ENCODE measurements at places on chromosomes 16 and 17. TPM values are rescaled to one million over a fixed set of nuclear protein-coding genes. Genes with fewer than 3 reads are reported as not detected.

- DNase-seq: no peak
Measured at GRCh38 chr17:69560987-69561441, 146.5 kb downstream of the MAP2K6 start.

Gene WFIKKN2
- total RNA-seq: 0.42 TPM

GRCh38 chr16:50478773-50479149 lies 69.4 kb upstream of the NKD1 start:
- DNase-seq: no peak

Gene ZMYND15
- total RNA-seq: 1.2 TPM

DNA sequence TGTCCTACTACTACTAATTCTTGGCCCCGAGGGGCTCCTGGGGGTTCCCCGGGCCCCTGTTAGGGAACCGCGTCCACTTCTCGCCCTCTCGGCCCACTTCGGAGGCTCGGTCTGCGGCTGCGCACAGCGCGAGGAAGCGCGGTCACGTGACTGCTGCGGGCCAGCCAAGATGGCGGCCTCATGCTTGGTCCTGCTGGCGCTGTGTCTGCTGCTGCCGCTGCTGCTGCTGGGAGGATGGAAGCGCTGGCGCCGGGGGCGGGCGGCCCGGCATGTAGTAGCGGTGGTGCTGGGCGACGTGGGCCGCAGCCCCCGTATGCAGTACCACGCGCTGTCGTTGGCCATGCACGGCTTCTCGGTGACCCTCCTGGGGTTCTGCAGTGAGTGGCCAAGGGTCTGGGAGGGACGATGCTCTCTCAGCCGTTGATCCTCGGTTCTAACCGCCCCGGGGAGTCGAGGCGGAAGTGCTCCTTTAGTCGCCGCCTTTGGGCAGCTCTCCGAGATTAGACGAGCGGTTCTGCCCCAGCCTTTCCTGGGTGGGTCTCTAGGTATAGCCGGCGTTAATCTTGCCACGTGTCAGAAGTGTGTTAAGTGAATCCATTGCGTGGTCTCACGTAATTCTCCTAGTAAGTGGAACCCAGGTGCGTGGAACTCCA lies at the start of gene ALG1:
ALG1 (plus strand) TSS at position 163 of the 653 bp plus-strand sequence; CDS start at position 170, 7 bp downstream.
- DNase-seq: peak; percentile 98

GRCh38 chr16:89195521-89196171 lies 4.7 kb downstream of the SLC22A31 start:
- DNase-seq: peak; percentile 72

DNA sequence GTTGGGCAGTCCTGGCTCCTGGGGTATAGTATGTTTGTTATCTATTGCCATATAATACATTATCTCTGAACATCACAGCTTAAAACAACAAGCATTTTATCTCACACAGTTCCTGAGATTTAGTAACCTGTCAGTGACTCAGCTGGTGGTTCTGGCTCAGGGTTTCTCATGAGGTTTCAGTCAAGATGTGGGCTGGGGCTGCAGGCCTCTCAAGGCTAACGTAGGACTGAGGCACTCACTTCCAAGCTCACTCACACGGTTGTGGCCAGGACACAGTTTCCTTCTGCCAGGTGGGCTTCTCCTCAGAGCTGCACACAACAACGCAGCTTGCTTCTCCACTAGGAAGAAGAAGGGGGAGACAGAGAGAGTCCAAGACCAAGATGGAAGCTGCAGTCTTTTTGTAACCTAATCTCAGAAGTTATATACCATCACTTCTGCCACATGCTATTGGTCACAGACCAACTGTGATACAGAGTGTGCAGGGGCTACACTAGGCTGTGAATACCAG lies 10.3 kb upstream of the MED13 start:
- no peak for DNase-seq

Gene ZNF23
- total RNA-seq: 10.0 TPM

- DNase-seq: no peak
Measured at GRCh38 chr16:1075546-1075945, 3.0 kb downstream of the SSTR5 start.

GRCh38 chr16:83692224-83692623 lies 115.6 kb upstream of the HSBP1 start:
- no peak for DNase-seq

DNA sequence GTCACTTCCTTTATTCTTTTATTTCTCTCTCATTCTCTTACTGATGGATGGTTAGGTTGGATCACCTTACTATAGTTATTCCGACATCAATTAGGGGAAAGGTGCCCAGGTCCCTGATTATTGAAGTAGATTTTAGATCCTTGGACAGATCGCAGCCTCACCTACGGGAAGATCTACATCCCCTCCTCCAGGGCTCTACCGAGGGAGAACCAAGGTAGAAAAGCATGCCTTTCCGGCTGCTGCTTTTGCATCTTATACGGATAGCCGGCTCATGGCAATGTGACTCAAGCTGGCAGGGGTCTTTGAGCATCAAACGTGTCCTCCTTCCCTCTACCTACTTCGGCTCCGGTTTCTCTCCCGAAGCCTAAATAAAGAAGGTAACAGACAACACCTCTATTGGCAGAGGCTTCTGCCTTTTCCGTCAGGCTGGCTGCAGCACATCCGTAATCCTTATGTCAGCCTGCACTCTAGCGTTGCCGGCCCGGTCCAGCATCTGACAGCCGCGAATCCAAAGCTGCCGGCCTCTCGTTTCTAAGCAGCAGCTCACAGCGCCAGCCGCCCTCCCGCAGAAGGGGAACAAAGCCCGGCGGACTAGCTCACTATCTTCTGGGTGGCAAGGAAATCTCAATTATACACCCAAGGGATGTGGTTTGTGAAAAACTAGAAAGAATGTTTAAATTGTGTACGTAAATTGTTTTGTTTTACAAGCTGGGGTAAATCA lies 46.9 kb downstream of the IRX6 start:
- peak; percentile 90 for DNase-seq
